Left forelimb (tissue), 1 donor: ENCODE measurements at places on chromosomes 6 and 20.

- DNase-seq = no peak
Measured at GRCh38 chr6:52552278-52552643, 24.6 kb downstream of the TRAM2 start.

DNA sequence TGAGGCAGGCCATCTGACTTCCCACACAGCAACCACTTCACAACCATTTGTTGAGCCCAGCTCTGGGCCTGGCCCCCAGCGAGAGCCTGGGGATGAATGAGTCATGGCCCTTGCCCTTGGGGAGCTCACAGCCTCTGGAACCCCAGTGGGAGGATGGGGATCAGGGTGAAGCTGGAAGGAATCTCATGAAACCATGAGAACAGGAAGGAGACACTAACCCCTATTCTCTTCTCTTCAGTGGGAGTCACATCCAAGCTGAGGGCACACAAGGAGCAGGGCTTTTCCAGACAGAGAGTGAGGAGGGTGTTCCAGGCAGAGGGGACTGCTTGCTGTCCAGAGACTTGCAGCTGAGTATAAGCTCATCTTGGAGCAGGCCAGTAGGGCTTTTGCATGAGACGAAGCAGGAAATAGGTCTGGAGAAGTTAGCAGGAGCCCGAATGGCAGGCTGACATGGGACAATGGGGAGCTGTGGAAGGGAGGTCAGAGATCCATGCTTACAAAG, 7.5 kb downstream of the FOXS1 start:
- no peak for DNase-seq

DNA sequence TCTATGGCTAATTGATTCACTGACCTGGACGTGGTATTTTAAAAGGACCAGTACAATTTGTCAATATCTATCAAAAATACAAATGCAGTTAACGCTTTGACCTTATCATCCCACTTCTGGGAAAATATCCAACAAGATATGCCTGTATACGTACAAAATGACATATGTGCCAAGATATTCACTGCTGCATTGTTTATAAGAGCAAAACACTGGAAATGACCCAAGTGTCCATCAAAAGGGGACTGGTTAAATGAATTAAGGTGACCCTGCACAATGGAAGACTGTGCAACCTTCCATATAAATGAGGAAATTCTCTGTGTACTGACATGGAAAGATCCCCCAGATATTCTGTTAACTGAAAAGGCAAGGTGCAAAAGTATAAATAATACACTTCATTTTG, 13.9 kb downstream of the TRAM2 start:
- no peak for DNase-seq

GRCh38 chr6:7200598-7201443, 93.1 kb downstream of the RREB1 start:
- no peak for DNase-seq

GRCh38 chr6:162974685-162975084, 246.9 kb downstream of the PACRG start:
- no peak for DNase-seq

DNA sequence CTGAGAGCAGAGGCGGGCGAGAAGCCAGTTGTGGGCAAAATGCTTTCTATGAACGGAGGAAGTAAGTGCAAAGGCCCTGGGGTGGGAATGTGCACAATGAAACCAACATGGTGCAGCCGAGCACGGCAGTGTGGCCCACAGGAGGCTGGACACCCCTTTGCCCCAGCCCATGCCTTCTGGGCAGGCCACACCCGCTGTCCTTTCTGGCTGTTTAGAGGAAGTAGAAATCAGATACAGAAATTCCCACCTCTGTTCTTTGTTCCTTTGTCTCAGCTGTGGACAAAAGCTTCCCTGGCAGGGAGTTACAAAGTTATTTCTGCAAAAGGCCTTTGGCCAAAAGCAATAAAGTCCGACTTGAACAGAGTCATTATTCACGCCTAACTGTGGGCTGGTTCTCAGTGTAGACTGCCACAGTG, 11.9 kb downstream of the SULF2 start:
- DNase-seq = no peak

DNA sequence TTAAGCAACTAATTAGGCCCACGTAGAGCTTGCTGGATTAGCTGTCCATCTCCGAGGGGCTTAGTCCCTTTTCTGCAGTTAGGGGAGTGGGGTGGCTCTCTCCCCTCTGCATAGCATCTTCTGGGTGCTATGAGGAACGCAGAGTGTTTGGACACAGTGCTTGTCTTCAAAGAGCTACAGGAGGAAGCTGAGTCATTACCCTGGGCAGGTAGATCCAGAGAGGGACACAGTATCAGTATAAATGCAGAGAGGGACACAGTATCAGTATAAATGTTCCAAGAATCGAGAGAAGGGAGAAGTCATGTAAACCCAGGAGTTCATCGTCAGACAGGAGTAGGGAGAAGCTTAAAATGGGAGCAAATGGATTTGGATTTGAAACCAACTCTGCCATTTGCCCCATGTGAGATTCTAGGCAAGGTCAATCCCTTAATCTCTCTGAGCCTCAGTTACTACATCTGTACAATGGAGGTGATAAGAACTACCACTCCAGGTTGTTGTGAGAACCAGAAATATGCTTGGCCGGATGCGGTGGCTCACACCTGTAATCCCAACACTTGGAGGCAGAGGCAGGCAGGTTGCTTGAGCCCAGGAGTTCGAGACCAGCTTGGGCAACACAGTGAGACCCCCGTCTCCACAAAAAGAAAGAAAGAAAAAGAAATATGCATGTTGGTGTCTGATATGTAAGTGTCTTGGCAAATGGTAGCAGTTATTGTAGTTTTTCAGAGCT, 5.5 kb upstream of the GHRH start:
- no peak for DNase-seq

- DNase-seq = no peak
Measured at GRCh38 chr6:20640181-20640580, 105.9 kb downstream of the CDKAL1 start.

GRCh38 chr6:76631622-76632021, 559.2 kb upstream of the IMPG1 start:
- no peak for DNase-seq

DNA sequence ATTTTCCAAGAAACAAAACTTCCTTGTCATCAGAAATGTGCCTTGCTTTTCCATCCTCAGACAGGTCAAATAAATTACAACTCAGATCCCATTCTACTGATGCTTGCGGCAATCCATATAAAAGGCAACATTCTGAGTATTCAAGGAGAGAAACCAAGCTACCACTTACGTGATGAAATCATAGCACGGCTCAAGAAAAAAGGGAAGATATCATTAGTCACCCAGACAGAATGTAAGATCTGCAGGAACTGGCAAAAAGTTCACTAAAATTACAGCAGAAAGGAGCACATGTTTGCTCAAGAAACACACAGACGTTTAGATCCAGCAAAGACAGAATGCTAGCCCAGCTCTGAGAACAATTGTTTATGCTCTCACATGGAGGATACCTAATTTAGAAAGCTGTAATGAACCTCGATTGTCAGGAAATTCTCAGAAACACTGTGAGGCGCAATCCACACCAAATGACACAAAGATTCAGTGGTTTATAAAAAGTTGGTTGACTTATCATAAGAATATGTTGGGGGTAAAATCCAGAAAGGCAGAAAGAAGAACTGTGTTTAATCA, 304.2 kb downstream of the ADGRG6 start:
- DNase-seq = no peak

- peak; percentile 50 for DNase-seq
Measured at GRCh38 chr20:37944456-37944981, 41.6 kb downstream of the VSTM2L start.

GRCh38 chr6:159726255-159726917, 920 bp upstream of the WTAP start:
- DNase-seq = no peak

GRCh38 chr6:138593124-138593877, 94.0 kb upstream of the NHSL1 start:
- DNase-seq = no peak

DNA sequence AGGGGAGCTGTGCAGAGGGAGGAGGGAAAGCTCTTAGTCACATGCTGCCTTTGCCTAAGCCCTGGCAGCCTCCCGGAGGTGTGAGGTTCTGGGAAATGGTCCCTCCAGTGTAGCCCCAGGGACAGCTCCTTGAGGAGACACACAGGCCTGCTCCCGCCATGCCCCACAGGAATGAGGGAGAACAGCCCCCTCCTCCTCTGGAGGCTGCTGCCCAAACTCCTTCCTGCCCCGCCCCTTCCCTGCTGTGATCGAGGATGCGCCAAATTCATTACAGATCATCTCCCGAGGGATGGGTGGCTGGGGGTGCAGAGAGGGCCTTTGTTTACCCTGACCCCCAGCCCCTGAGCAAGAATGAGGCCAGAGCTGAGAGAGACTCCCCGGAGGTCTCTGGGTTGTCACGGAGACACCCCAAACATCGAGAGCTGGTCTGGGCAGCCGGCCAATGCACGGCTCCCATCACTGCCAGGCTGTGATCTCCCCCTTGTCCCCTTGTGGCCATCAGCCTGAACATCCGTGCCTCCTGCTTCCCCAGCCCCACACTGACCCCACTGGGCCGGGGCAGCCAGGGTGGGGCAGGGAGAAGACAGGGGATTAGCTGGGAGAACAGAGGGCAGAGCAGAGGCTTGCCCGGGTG, 8.4 kb downstream of the CYP21A2 start:
- DNase-seq = peak; percentile 74

GRCh38 chr6:6405997-6406714, 85.7 kb upstream of the F13A1 start:
- DNase-seq = no peak

GRCh38 chr6:19818805-19819204, 18.4 kb upstream of the ID4 start:
- no peak for DNase-seq

DNA sequence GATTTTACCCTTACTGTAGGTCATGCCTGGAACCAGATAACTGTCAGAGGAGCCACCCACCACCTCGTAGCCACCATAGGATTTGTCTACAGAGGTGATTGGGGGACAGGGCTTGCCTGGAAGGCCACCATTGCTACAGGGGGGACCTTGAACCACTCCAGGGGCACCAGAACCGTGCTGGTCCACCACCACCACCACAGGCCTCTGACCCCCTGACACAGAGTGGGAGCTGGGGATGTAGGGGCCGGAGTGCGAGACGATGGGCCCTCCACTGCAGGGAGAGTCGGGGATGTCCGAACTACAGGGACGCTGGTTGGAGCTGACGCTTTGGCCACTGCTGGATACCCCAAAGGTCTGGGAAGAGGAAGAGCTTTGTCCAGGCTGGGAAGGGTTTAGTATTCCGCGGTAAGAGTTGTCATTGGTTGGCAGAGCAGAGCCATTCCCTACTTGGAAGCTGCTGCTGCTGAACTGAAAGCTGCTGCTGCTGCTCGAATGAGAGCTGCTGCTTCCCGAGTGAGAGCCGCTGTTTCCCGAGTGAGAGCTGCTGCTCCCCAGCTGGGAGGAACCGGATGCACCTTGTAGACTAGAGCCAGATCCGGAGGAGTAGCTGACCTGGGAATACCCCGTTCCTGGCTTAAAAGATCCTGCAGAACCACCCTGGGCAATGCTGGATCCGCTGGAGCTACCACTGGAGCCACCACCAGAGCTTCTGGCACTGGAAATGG, 2.2 kb downstream of the PSORS1C1 start:
- no peak for DNase-seq

DNA sequence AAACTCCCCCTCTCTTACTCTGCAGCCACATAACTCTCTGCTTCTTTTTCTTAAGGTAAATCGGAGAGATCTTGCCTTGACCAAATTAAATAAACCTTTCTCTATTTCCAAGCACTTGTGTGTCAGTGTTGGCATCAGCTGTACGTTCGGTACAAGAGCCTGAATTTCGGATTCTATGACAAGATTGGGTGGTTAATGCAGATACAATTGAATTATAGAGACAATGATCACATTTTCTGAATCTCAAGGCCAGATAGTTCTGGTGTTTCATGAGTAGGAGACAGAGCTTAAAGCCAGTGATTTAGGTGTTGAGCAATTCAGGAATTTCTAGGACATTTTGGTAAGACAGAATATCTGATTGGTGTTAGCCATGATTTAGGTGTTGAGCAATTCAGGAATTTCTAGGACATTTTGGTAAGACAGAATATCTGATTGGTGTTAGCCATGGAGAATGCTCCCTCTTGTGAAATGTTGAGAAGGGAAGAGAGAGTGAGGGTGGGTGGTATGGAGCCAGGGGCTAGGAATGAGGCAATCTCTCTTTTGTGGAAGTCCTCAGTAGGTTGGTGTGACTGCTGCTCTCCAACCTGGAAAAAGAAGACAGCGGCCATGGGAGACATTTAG, 5.1 kb downstream of the SPINT3 start:
- no peak for DNase-seq

GRCh38 chr6:138500045-138500665, 861 bp upstream of the NHSL1 start:
- no peak for DNase-seq

DNA sequence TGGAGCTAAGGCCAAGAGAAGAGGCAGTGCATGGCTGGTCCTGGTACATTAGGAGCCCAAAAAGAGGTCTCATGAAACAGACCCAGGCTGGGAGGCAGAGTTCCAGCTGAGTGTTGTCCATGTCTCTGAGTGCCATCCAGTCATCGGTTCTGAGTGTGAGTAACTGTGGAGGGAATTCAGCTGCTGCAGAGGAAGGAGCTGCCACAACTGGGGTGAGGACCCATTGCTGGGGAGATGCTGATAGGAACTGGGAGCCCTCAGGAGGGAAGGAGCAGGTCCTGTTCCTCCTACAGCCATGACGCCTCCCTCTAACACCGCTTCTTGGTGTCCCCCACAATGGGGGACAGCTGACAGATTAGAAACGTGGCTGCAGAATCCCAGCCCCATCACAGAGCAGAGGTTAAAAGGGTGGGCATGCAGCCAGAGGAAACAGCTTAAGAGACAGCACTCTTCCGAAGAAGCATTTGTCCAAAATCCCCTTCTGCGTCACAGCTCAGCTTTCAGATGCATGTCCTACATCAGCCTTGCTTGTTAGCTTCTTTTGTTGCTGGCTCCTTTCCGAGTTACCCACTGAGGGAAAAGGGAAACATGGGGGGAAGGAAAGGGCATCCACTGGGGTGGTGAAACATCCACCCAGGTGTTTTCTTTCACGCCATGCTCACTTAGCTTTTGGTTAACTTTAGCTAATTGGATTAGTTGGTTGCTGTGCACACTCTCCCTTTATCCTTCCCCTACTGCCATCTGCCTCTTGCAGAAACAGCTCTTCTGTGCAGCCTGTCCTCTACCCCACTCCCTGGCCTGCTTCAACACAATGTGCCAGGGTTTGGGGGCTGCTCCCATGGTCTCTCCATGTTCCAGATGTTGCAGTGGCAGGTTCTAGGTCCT, 239.2 kb downstream of the SYNDIG1 start:
- DNase-seq = no peak

GRCh38 chr20:48636301-48636700, 191.5 kb downstream of the PREX1 start:
- no peak for DNase-seq

DNA sequence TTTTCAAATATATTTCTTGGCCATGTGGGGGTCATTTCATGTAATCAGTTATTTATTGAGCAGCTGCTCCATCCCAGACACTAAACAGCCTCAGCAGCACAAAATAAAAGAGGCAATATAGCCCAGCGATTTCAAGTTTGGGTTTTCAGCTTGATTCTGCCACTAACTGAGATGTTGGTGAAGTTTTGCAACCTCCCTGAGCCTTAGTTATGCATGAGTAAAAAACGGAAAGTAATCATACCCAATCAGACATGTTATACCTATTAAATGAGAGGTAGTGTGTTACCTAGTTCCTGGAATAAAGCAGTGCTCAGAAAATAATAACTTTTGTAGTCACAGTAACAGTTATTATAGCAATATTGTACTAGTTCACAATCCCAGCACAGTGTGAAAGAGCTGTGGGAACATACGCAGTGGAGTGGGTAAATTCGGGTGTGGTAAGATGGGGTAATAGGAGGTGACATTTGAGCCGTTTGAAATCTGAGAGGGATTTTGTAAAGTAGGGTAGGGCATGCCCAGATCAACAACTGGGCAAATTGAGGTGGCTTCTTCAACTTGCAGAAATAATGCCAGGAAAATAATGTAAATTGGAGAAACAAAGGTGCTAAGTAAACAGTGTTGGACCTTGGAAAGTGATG, 1.5 kb downstream of the SLC9A8 start:
- no peak for DNase-seq
